ENCODE measurements at places on chromosomes 12 and 14. TPM values are rescaled to one million over a fixed set of nuclear protein-coding genes. Genes with fewer than 3 reads are reported as not detected.

GRCh38 chr14:74647678-74648461, 35.8 kb upstream of the LTBP2 start:
- DNase-seq, result no peak
- H3K4me1 ChIP-seq, result no peaks in the 10 kb centered on the region
- H3K4me3 ChIP-seq, result no peak overlapping the region
- no peak overlapping the region for H3K27ac ChIP-seq

DNA sequence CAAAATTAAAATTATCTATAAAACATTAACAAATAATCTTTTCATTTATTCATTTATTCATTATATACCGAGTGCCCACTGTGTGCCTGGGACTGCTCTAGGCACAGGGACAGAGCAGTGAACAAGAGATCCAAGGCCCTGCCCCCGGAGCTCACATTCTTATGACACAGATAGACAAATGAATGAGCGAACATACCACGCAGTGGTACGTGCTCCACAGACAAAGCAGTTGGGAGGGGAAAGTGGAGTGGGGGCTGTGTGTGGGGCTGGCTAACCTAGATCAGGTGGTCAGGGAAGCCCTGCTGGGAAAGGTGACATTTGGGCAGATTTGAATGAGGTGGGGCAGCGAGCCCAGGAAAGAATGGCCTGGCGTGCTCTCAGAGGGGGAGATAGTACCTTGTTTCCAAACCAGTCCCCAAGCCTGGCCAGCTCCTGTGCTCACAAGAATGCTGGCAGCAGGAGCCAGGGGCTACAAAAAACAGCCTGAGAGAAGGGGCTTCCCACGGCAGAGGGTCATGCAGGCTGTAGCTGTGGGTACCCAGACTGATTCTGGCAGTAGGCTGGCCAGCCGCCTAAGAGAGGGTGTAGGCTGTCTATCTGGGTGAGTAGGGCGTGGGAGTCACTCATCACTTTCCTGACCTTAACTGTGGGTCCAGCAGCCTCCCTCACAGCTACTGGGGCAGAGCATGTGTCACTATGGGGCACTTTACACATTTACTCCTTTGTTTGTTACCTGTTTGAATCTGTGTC, 57.8 kb upstream of the ACTN1 start:
- no peaks in the 10 kb centered on the region for H3K36me3 ChIP-seq
- no peaks in the 10 kb centered on the region for H3K4me1 ChIP-seq
- peaks cover 9% of the 10 kb centered on the region for H3K27me3 ChIP-seq
- DNase-seq, result no peak
- no peak overlapping the region for H3K27ac ChIP-seq

DNA sequence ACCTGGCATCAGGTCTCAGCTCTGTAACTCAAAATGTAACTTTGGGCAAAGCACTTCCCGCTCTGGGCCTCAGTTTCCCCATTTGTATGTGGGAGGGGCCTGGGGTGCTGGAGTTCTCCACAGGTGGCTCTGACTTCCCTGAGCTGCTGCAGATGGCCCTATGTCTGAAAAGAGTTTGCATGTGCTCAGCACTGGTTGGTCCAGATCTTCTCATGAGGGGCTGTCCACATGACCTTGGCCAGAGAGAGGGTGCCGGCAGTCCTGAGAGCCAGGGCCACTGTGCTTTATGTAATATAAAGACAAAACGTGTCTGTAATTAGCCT, 7.2 kb upstream of the CACNA2D4 start:
- H3K27me3 ChIP-seq, result no peaks in the 10 kb centered on the region
- no peaks in the 10 kb centered on the region for H3K36me3 ChIP-seq
- H3K4me3 ChIP-seq, result no peak overlapping the region
- H3K27ac ChIP-seq, result no peak overlapping the region

GRCh38 chr12:33944703-33945437, 77.4 kb upstream of the ALG10 start:
- H3K4me1 ChIP-seq, result no peaks in the 10 kb centered on the region
- H3K36me3 ChIP-seq, result no peaks in the 10 kb centered on the region
- H3K27me3 ChIP-seq, result no peaks in the 10 kb centered on the region

GRCh38 chr14:60266021-60266937, 17.3 kb downstream of the PPM1A start:
- H3K4me3 ChIP-seq, result no peak overlapping the region
- peak; percentile 32 for DNase-seq
- H3K27ac ChIP-seq, result no peak overlapping the region
- peaks cover 6% of the 10 kb centered on the region for H3K36me3 ChIP-seq

DNA sequence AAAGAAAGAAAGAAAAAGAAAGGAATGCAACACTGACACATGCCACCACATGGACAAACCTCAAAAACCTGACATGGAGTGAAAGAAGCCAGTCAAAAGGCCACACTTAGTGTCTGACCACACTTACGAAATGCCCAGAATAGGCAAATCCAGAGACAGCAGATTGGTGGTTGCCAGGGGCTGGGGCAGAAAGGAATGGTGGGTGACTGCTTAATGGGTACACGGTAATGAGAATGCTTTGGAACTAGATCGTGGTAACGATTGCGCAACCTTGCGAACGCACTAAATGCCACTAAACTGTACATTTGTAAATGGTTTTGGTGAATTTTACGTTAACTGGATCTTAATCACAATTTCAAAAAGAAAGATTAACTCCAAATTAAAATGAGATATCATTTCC, 39.5 kb downstream of the SCARB1 start:
- no peaks in the 10 kb centered on the region for H3K4me1 ChIP-seq
- H3K27ac ChIP-seq, result no peak overlapping the region
- no peaks in the 10 kb centered on the region for H3K36me3 ChIP-seq
- H3K4me3 ChIP-seq, result no peak overlapping the region

Gene SYNDIG1L
- not detected for total RNA-seq

Gene FIGNL2
- 0.27 TPM for total RNA-seq

Gene SRGAP1
- total RNA-seq, result not detected

Gene STAC3
- total RNA-seq, result 2.6 TPM

Gene MYO1H
- total RNA-seq, result not detected

Data from CD4-positive, CD25-positive, alpha-beta regulatory T cell (primary cell).